ENCODE measurements at places on chromosomes 2 and 18.

GRCh38 chr2:9844576-9844975 is 1.3 kb downstream of the TAF1B start:
- peak; percentile 4 for ATAC-seq

DNA sequence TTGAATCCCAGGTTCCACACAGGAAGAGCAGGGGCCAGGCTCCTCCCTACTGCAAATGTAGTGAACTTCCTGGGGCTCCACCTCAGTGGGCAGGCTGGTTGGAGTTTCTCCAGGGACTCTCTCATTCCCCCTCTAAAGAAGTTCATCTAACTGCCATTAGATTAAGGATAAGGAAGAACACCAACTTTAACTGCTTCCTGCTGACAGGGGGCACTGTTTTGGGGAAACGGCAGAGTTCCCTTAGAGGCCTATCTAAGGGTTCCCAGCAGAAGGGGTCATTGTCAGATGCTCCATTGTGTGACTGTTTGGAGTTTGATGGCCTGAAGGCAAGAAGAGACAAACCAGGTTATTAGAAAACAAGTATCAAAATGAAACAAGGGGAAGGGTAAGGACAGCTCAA is 2159.7 kb upstream of the PIK3C3 start:
- no peak for ATAC-seq

DNA sequence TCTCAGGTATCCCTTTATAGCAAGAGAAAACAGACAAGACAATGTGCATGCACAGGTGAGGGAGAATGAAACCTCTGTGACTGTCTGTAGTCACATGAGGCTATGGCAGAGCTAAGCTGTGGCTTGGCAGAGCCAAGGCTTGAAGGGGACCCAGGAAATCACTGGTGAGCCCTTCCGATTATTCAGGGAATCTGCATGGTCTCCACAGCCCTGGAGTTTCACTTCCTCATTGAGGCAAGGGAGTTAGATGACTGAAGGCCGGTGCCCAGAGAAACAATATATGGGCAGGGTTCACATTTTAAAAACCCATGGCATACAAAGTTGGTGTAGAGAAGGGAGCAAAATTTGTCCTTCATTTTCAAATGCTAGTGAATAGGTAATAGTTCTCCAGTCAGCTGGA is 144.4 kb upstream of the REV1 start:
- ATAC-seq = no peak

- peak; percentile 25 for ATAC-seq
These were observed 151.8 kb downstream of the MGAT5 start for GRCh38 chr2:134405611-134406081.

DNA sequence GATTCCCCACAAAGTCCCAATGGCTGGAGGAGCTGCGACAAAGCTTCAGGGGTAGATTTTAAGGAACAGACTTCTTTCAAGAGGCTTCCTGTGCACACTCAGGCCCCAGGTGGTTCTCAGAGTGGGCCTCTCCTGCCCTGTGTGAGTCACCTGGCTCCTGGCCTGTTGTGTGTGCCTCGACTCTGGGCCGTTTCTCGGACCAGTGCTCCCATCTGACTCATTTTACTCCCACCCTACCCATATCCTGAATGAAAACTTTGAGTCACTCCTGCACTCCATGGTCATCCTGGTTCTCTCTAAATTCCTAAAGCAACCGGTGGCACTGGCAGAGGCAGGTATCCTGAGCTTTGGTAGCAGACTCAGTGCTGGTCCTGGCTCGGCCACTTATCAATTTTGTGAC is 84.1 kb downstream of the CELF4 start:
- ATAC-seq = no peak
